ENCODE measurements at places on chromosomes 5 and 9.

DNA sequence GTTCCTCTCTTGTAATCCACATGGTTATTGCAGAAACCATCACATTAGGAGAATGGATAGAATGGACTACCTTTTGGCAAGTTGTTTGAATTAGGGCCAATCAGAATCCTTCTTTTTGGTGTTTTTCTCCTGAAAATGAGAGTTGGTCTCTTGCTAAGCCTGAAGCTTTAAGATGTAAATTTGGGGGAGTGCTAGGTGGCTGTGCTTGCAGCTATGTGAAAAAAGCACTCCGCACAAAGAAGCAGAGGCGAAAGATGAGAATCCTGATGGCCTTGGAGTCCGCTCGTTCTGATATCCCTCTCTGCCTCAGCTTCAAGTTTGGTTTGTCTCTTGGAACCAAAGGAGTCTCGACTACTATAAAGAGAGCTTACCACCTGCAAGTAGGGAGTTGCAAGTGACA is 63.6 kb downstream of the INIP start:
- DNase-seq, result no peak

GRCh38 chr5:146788898-146789297 is 89.7 kb downstream of the PPP2R2B start:
- DNase-seq, result no peak

DNA sequence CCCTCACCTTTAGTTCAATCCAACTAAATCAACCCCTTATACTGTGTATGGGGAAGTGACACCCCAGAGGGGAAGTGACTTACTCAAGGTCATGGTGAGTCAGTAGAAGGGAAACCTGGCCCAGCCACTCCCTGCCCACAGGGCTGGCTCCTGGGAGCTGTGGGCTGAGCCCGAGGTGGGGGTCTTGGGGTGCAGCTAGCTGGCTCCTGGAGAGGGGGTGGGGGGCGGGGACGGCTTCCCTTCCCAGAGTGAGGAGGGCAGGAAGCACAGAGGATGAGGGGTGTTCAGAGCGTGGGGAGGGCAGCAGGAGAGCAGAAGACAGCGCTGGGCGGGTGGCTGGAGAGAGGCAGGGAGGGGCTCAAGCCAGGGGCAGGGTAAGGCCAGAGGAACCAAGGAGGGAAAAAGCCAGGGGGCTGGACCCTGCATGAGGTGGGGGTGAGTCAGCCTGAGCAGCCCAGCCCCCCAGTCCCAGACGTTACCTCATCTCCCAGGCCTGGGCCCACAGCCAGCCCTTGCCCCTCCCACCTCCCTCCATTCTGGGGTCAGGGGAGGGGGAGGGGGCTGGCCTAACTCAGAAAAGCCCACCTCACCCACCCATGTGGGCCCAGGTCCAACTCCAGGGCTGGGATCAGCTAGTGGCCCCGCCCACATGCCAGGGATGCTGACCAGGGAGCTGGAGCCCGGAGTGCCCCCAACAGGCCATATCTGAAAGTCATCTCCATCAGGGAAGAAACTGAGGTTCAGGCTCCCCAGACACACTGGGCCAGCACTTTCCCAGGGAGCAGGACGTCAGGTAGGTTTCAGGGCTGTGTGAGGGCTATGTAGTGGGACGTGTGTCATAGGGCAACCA is 2.8 kb downstream of the PDLIM7 start:
- peak; percentile 93 for DNase-seq

- no peak for DNase-seq
These were observed 352.6 kb upstream of the SGCD start for GRCh38 chr5:155974369-155974768.

- peak; percentile 82 for DNase-seq
These were observed 359.2 kb upstream of the ACTBL2 start for GRCh38 chr5:57841676-57842363.

DNA sequence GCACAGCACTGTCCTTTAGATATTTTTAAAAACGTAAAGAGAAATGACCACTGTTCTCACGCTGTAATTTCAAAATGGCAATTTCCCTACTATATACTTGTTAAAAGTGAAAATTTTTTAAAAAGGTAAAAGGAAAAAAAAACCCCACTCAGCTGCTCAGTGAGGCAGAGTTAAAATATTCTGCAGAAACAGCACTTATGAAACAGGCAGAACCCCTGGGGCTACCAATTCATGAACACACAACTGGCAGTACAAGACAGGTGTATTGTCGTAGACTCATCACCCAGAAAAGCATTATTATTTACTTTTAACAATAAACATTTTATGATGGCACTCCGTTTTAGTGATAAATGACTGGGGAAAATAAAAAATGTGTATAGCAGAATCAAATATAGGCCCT is 1.5 kb upstream of the RASGRF2 start:
- DNase-seq, result no peak

GRCh38 chr5:173016598-173017046 is 33.1 kb downstream of the ATP6V0E1 start:
- DNase-seq, result peak; percentile 77

DNA sequence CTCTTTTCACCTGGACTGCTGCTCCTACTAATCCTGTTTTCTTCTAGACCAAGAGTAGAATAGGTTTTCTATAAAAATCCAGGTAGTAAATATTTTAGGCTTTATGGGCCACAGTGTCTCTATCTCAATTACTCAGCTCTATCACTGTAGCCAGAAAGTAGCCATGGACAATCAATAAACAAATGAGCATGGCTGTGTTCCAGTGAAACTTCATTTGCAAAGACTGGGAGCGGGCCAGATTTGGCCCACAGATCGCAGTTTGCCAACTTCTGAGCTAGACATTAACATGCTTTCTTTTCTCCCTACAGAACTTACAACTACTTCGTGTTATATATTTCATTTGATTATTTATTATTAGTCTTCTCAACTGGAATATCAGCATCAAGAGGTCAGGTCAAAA is 30.2 kb downstream of the BRINP1 start:
- no peak for DNase-seq
